ENCODE measurements at places on chromosomes 13 and 19. TPM values are rescaled to one million over a fixed set of nuclear protein-coding genes. Genes with fewer than 3 reads are reported as not detected.

DNA sequence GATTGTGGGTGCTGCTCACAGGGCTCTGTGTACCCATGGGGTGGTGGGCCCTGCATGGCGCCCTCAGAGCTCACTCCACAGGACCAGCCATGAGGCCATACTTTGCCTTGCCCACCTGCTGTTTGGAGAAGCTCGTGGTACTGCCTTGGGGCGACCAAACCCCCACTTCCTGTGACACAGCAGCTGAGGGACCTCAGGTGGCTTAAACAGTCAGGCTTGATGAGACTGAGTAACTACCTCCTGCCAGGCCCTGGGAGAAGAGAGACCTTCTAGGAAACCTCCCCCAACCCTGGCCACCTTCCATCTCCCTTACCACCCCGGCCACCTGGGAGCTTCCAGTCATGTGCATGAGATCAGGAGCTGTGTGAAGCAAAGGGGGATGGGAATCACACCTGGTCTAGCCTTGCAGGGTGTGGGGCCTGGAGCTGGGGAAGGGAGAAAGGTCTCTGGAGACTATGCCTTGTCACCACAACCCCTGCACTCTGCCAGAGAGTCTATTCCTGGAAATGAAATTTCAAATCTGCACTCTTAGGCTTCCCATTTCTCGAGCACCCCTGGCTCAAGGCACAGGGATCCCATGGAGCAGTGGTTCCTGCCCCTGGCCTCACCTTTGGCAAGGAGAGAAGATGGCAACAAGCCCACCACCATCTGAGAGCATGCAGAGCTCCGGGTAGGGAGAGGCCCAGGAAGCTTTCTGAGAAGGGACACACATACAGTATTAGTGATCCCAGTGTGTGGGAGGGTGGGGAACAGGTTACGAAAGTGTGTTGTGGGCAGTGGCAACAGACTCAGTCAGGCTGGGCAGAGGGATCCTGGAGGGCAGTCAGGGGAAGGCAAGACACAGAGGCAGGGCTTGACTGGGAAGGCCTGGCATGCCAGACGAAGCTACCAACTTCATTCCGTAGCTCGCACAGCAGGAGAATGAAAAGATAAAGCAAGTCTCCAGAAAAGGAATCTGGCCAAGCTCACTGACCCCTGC, 125.0 kb downstream of the URI1 start:
- no peak for DNase-seq

DNA sequence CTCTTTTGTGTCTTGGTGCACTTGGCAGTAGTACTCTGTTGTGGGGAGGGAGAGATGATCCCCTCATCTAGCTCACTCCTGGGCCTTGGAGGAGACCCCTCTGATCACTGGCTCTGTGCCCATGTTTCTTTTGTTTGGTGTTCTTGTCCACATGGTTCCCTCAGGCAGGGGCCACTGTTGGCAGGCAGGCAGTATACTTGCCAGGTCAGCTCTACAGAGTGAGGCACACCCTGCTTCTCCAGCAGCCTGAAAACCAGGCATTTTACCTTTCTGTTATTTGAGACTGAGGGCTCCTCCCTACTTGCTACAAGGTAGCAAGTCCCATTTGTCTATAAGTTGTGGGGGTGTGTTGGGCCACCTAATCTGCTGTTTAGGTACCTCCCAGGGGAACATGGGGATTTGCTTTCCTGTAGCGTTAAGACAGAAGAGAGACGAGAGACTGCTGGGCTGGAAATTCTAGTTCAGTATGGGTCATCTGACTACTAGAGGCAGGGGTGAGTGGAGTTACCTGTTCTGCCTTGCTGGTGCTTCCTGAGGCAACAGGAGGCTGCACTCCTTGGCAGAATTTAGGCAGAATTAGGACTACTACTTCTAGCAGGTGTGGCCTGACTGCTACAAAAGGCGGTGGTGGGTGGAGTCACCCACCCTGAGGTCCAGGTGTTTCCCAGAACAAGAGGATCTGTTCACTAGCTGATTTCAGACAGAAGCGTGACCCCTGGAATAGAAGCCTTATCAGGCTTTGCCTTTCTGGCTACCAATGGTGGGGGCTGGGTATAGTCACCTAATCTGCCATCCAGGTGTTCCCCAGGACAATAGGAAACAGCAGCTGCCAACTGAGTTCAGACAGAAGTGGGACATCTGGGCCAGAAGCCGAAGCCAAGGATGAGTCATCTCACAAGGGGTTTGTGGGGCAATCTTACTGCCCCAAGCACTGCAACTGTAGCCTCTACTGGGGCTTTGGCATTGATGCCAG, 843.0 kb upstream of the ATXN8OS start:
- no peak for DNase-seq

GRCh38 chr13:92984151-92984550, 242.5 kb upstream of the GPC6 start:
- no peak for DNase-seq

DNA sequence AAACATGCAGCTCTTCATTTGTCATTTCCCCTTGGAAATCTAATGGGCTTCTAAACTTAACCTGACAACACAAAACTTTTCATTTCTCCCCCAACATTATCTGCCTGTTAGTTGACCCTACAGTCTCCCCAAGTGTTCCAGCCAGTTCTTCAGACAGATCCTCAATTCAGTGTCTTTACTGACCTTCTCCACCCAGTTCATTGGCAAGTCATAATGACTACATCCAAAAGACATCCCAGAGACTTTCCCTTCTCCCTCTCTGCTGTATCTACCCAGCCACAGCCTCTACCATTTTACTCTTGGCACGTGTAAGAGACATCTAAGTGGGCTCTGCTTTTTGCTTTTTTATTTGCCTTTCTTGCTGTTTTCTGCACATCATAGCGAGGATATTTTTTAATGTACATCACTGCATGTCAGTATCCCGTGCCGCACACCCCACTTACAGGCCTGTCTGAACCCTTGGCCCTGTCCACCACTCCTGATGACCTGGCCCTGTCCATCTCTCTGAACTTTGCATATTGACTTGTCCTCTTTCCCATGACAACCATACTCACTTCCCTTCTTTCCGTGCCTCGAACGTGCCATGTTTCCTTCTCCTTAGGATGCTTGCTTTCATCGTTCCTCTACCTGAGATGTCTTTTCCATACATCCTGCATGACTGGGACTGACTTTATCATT, 391.9 kb downstream of the IRS2 start:
- no peak for DNase-seq

DNA sequence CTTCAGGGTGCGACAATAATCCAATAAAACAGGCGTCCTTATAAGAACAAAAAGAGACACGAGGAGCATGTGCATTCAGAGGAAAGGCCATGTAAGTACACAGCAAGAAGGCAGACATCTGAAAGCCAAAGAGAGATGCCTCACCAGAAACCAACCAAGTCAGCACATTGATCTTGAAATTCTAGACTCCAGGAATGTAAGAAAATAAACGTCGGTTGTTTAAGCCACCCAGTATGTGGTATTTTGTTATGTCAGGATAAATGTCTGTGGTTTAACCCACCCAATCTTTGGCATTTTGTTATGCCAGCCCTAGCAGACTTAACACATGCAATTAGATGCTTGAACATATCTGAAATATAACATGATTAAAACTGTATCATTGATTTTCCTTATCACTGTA, 452.0 kb downstream of the SLITRK6 start:
- DNase-seq: no peak

DNA sequence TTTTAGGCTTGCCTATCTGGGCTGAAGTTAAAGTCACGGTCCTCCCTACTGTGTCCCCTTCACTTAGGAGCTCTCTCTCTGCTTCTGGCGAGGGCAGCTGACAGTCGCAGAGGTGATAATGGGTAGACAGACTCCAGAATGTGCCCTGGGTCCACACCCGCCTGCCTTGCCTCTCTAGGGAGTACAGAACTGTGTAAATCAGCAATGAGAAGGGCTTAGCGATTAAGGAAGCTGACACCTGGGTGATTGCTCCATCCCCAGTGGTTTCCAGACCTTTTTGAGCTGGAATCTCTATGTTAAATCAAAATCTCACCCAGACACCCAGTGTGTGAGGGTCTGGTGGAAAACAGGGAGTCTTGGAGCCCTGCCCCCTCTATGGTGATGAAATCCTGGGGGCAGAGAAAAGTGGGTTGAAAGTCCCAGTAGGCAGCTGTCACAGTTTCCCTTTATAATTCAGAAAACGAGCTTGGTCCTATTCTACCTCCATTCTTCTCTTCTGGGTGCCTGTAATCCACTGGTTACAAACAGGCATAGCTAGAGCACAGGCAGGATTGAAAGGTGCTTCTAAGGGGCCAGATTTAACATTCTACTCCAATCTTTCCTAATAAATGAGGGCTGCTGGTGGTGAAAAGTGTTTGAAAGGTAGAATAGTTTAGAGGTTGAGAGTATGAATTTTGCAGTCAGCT, 46.9 kb downstream of the OLFM4 start:
- no peak for DNase-seq

DNA sequence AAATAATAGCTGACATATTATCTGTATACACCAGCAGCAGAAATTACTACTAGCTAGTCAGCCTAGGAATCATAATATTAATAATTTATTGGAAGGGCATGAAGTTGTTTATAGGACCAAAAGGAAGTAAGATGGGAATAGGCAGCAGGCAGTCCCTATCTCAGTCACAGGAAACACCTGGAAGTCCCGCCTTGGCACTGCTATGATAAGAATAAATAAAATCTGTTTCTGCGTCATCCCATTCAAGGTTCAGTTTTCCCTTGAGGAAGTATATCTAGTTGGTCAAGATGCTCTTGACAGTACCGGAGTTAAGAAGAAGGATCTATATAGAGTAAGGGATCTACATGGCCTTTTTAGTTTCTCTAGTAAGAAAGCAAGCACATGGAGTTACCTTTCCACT, 830.8 kb downstream of the DIAPH3 start:
- no peak for DNase-seq

DNA sequence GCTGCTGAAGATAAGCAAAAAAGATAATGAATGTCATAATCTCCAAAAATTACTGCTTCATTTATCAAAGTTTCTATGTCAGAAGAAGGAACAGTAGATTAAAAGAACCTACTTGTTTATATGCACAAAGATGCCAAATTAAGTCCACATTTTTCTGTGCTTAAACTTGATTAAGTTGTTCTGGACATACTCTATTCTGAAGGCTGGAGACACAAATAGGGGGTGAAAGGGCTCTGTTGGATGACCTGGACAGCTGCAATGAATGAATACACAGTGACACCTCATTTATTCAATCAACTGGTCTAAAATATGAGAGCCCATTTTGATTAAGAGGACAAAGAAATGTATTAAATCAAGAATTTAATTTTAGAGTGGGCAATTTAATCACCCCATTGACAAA, 276.3 kb upstream of the PCDH9 start:
- no peak for DNase-seq

GRCh38 chr13:106597186-106597585, 29.2 kb upstream of the ARGLU1 start:
- DNase-seq: no peak

- no peak for DNase-seq
These were observed 46.9 kb downstream of the ITGBL1 start for GRCh38 chr13:101499406-101499805.

GRCh38 chr19:8206147-8207087, 2.8 kb upstream of the CERS4 start:
- no peak for DNase-seq

- no peak for DNase-seq
These were observed 116.6 kb upstream of the MCF2L start for GRCh38 chr13:112852392-112852791.

- no peak for DNase-seq
These were observed 5.5 kb downstream of the PLK5 start for GRCh38 chr19:1529430-1529816.

- DNase-seq: no peak
These were observed 20.5 kb downstream of the EDNRB start for GRCh38 chr13:77898097-77898496.

The TMEM272 gene
- 0.41 TPM for polyA plus RNA-seq

The SULT2A1 gene
- polyA plus RNA-seq: not detected

The ZNF43 gene
- polyA plus RNA-seq: 14.7 TPM

Data from hindlimb muscle (tissue), 1 donor.